ENCODE measurements at places on chromosomes 2 and 18.

- no peak for DNase-seq
Measured at GRCh38 chr18:21700528-21701075, 4.0 kb downstream of the ABHD3 start.

GRCh38 chr2:165348441-165348840 lies 109.2 kb downstream of the SCN2A start:
- DNase-seq, result no peak

- DNase-seq, result no peak
Measured at GRCh38 chr2:109463236-109463635, 150.5 kb downstream of the SEPTIN10 start.

DNA sequence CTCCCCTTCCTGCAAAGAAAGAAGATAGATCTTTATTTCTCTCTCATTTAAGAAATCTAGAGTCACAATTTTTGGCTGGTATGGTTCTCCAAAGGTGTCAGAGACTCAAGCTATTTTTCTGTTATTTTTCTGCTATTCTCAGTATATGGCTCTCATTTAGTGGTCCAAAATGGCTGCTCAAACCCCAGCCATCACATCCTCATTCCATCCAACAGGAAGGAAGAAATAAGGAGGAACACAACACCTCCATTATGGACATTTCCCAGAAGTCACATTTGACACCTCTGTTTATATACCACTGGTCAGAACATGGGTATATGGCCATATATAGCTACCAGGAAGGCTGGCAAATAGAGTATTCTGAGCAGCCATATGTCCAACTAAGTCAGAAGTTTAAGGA lies 7.4 kb upstream of the DDX1 start:
- DNase-seq, result no peak

DNA sequence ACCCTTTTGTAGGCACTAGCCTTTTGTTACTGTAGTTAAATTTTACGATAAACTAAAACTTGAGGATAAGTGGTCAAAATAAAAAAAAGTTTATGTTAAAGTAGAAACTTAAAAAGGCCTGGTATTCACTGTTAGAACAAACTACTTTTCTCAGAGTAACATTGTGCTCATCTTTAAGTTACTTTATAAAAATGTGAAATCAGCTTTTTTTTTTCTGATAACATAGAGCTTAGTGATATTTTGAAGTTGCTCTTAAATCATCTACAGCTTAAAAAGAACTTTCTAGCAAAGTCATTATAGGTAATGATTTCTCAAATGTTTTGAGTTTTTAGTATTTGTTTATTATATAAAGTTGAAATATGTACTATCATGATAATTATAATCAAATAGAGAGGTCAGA lies 125.3 kb downstream of the CAMKMT start:
- no peak for DNase-seq

GRCh38 chr2:162890690-162891311 lies 52.2 kb upstream of the KCNH7 start:
- DNase-seq, result peak; percentile 43

- DNase-seq, result no peak
Measured at GRCh38 chr2:85415980-85416650, 2.4 kb upstream of the SH2D6 start.

DNA sequence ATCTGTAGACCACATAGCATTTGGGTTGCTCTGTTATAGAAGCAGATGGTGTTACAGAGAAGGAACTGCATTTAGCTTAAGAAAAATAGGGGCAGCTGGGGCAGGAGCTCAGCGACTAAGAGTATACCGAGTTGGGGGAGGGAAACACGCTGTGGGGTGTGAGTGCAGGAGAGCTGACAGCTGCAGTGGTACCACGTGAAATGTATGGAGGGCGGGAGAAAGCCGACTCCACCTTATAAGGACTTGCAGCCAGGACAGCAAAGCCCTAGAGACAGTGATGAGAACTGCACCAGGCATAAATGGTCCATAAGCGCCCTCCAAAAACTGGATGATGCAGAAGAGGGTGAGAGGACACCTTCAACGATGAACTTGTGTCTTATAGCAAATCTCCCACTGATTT lies 237.6 kb downstream of the PRKCE start:
- DNase-seq, result no peak

GRCh38 chr2:163462993-163463392 lies 272.8 kb downstream of the FIGN start:
- DNase-seq, result no peak

DNA sequence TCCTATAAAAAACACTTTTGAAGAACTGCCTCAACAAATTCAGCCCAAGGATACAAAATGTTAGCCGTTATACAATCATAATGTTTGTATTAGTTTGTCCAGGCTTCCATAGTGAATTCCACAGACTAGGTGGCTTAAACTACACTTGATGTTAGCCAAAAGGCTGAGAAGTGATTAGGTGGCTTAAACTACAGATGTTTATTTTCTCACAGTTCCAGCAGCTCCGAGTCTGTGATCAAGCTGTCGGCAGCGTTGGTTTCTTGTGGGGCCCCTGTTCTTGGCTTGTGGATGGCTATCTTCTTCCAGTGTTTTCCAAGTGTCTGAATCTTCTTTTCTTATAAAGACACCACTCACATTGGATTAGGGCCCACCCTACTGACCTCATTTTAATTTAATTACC lies 31.5 kb upstream of the MFF start:
- DNase-seq, result no peak

- no peak for DNase-seq
Measured at GRCh38 chr2:72989770-72990556, 72.6 kb downstream of the EMX1 start.

DNA sequence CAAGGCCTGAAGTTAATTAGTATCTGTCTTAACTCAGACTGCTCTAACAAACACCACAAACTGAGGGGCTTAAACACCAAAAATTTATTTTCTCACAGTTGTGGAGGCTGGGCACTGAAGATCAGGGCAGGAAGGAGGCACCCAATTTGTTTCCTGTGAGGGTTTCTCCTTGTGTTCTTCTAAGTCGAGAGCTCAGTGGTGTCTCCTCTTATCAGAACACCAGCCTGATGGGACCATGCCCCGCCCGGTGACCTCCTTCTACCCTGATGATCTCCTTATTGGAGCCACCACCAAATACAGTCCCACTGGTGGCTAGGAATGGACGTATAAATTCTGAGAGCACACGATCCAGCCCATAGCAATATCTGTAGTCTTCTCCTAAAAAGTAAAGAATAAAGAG lies 20.5 kb downstream of the TMEM18 start:
- DNase-seq, result no peak

Data from Caco-2 (cell line).